ENCODE measurements at places on chromosomes 2 and 18. TPM values are rescaled to one million over a fixed set of nuclear protein-coding genes. Genes with fewer than 3 reads are reported as not detected.

Gene PAIP2B
- total RNA-seq: 4.0 TPM

Gene AFF3
- total RNA-seq: not detected

Gene PCARE
- total RNA-seq: not detected

Gene SCN3A
- total RNA-seq: 1.3 TPM

Gene MSTN
- total RNA-seq: 0.24 TPM

Gene CACNB4
- total RNA-seq: 0.33 TPM

Gene FBXO48
- 2.4 TPM for total RNA-seq

Gene CCDC178
- total RNA-seq: not detected

Gene ERFE
- 4.0 TPM for total RNA-seq

Gene NTSR2
- not detected for total RNA-seq

Gene SERPINB3
- total RNA-seq: 0.68 TPM

Gene ATL2
- total RNA-seq: 118 TPM

Gene METTL21A
- total RNA-seq: 27.6 TPM

Gene SLC35F5
- total RNA-seq: 95.1 TPM

Gene CYB5A
- 169 TPM for total RNA-seq

Gene GPR35
- total RNA-seq: 49.4 TPM

Gene REG3A
- not detected for total RNA-seq

Gene TUBA3E
- not detected for total RNA-seq

Gene BOLL
- not detected for total RNA-seq

Gene SNED1
- total RNA-seq: 0.86 TPM

Gene SLC11A1
- total RNA-seq: 0.12 TPM

Gene MEMO1
- 48.3 TPM for total RNA-seq

Gene IL36G
- not detected for total RNA-seq

Gene RAB17
- 38.3 TPM for total RNA-seq

Measured in Calu3 (cell line).